Stimulated activated CD8-positive, alpha-beta memory T cell treated with anti-CD3 and anti-CD28 coated beads, Interleukin-2, amount 100 ng/mL, for 48 hours (primary cell): ENCODE measurements at places on chromosomes 16 and 17.

- DNase-seq: no peak
These were observed 7.5 kb upstream of the CEP131 start for GRCh38 chr17:81230043-81230820.

- no peak for DNase-seq
These were observed 17.4 kb downstream of the ASPSCR1 start for GRCh38 chr17:81994593-81995462.

DNA sequence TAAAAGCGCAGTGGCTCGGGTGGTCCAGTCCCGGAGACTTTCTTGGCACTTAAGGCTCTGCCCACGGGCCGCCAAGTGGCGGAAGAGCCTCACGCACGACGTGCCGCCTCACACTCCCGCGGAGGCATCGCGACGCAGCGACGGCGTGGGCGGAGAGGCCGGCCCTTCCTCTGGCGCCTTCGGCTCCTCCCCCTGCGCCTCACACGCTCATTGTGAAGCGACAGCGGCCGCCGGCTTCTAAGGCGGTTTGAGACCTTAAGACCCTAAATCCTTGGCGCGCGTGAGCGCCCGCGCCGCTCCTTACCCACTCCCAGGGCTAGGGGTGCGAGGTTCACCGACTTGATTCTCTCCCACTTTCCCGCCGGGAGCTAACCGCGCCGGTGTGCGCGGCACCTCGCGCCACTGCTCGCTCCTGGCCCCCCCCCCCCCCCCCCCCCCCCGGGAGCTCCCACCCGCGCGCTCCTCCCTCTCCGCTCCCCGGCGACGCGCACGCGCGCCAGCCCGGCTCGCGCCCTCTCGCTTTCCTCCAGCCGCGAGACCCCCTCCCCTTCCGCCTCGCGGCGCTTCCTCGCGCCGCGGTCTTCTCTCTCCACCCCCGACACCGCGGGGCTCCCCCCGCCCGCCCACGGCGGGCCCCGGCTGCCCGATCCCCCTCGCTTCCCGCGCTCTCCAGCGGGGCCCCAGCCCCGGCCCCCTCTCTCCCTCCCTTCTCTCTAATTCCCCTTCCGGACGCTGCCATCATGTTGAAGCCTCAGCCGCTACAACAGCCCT is at the start of gene ATXN2L:
Gene ATXN2L (plus strand): TSS at position 480 of the 771 bp plus-strand sequence. CDS start 261 bp downstream, at position 741.
- DNase-seq: peak; percentile 92

- DNase-seq: no peak
These were observed 330.3 kb downstream of the SEC14L1 start for GRCh38 chr17:77470800-77471733.

GRCh38 chr16:12061336-12062055 is 85.0 kb downstream of the SNX29 start:
- DNase-seq: no peak

GRCh38 chr17:79039886-79040285 is 15.9 kb downstream of the C1QTNF1 start:
- no peak for DNase-seq

DNA sequence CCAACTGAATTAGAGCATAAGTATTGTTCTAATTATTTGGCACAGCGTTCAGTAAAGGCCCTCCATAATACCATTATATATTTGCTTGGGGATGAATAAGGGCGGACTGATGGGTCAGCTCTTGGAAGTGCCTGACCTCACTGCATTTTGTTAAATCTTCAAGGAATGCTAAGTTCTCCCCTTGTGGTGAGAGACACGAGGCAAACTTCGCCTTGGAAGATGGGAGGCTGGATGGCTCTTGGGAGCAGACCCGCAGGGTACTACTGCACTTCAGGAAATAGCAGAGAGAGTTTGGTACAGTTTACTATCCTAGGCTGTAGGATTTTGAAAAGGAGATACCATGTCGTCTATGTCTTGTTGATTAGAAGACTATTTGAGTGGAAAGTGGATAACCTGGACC is 87.0 kb upstream of the RPRML start:
- DNase-seq: no peak

- no peak for DNase-seq
These were observed 760.5 kb upstream of the SOX9 start for GRCh38 chr17:71360301-71360700.

- DNase-seq: no peak
These were observed 172.0 kb downstream of the CYB561 start for GRCh38 chr17:63274146-63274545.
